Stimulated activated CD8-positive, alpha-beta memory T cell treated with anti-CD3 and anti-CD28 coated beads, Interleukin-15, amount 100 ng/mL, for 1 hour (primary cell): ENCODE measurements at places on chromosomes 3 and 15.

GRCh38 chr3:89932882-89933281 is 825.5 kb downstream of the EPHA3 start:
- no peak for DNase-seq

DNA sequence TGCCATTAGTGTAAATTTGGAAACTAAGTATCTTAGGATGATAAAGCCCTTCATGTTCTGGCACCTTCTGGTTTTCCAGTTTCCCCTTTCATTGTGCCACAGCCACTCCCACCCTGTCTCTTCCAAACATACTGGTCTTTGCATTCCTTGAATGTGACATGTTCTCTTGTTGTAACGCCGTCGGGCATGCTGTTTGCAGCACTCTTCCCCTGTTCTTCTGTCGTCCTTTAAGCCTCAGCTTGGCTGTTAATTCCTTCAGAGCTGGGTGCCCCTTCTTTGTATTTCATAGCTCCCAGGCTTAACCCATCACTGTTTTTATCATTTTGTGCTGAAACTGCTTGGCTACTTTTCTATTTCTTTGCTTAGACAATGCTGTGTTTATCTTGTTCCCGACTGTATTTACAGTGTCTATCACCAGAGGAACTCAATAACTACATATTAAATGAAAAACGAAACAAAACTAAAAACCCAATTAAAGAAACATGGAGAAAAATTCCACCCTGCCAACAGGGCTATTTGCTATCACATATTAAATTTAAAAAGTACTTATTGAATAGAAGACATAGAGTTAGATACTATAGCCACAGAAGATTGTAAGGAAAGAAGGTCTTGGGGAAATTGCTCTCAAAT is 95.4 kb upstream of the KCNAB1 start:
- no peak for DNase-seq

GRCh38 chr15:73924171-73924921 is 1.9 kb upstream of the LOXL1 start:
- DNase-seq, result no peak

DNA sequence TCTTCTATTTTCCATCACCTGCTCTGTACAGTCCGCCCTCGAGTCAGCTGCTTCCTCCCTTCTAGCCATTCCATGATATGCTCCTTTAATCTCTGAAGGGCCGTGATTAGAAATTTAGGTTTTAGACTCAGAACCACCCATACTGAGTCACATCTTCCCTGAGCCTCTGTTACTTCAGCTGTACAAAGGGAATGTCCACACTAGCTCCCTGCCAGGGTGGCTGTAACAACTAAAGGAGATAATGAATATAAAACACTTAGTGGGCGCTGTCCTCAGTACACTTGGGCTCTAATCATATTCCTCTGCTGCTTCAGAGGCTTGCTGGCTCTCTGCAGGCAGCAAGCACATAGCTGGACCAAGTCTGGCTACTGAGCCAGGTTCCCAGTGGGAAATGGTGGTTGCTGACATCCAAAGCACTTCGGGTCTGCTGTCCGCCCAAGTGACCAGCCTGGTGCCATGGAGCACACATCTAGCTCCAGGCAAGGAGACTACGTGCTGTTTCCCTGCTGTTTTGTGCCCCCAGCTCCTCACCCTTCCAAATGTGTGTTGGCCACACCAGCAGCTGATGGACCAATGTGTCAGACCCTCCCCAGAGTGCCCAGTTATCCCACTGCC is 901 bp upstream of the CHST14 start:
- DNase-seq, result no peak

GRCh38 chr3:169871129-169871886 is 1.6 kb upstream of the LRRC31 start:
- DNase-seq, result no peak

DNA sequence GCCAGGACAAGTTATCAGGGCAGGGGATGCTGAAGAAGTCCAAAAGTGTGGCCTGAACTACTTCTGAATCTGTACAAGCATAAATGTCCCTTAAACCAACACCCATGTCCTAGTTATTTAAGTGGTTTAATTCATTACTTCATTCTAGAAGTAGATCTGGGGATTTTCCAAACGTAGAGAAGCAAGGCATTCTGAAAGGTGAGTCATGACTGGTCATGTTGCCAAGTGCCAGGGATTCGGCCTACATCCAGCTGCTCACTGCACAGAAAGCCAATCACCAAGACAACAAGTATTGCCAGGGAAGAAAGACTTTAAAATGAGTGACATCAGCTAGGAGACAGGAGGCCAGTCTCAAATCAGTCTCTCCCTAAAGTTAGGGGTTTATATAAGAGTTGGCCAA is 396.6 kb downstream of the GABRB3 start:
- DNase-seq, result no peak

DNA sequence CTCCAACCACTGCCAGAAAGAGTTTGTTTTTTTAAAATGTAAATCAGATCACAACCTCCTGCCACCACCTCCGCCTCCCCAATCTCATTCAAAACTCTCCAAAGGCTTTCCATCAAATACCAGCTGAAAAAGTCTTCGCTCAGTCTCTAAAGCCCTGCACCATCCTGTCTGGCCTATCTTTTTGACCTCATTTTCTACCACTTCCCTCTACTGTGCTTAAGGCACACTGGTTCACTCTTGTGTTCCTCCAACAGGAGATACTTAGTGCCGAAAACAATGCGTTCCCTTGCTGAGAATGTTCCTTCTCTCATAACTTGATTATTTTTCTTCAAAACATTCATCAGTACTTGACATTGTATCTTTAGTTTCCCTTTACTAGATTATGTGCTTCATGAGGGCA is 3.5 kb downstream of the BTBD1 start:
- no peak for DNase-seq

DNA sequence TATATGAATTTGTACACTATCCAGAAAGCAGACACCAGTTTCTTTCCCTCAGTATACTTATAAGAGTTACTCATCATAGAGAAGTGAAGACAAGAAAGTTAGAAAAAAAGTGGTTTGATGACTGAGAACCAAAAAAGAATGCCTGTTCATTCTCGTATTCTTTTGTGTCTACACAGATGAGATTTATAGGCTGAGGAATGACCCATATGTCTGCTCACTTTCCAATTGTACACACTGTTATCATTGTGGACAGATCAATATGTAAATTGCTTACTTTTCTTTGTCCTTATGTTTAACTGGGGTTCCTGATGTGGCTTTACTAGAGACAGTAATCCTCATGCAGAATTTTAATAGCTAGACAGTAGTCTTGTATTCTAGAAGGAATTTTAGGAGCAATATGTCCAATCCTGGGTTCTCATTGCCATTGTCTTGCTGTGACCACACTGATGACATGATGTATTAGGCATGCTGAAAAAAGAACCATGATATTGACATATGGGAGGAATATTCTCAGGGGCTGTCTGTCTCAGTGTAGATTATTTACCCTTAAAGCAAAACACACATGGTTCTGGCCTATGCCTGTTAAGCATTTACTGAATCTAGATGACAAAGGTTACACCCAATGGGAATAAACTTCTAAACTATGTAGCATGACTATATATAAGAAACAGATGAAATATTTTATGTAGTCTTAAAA is 669.7 kb downstream of the ROBO1 start:
- DNase-seq, result no peak

DNA sequence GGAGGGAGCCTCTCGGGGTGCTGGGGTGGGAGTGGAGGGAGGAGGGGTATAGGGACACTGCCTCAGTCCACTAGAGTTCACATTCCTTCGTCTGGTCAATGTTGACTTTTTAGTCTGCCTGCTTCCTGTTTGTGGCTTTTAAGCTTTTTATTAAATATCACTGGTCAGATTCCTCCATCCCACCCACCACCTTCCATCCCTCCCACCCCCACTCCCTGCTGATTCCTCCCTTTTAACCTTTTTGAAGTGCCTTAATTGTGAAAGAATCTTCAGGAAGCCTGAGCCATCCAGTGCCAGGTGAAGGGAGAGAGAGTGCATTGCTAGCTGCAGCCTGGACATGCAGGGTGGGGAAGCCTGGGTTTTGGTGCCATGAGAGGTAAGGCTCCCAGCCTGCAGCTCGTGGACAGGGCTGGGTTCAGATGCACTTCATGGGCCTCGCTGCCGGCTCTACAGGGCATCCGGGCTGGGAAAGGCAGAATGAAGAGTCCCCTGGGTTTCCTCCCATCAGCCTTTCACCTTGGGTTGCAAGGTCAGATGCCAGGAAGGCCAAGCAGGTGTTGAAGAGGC is 105.9 kb downstream of the DNAJB8 start:
- no peak for DNase-seq

GRCh38 chr3:52769786-52770455 is 819 bp downstream of the NEK4 start:
- DNase-seq, result no peak

GRCh38 chr3:97037294-97037943 is 223.0 kb downstream of the EPHA6 start:
- DNase-seq, result no peak

- no peak for DNase-seq
Measured at GRCh38 chr3:13841141-13841540, 38.7 kb downstream of the WNT7A start.

GRCh38 chr3:156253150-156253549 is 132.8 kb downstream of the KCNAB1 start:
- DNase-seq, result no peak

GRCh38 chr15:74651242-74651741 is 35.7 kb downstream of the CLK3 start:
- DNase-seq, result no peak

- no peak for DNase-seq
Measured at GRCh38 chr3:17423786-17424536, 318.5 kb downstream of the TBC1D5 start.

GRCh38 chr15:98071786-98072185 is 111.3 kb downstream of the ARRDC4 start:
- DNase-seq, result no peak

DNA sequence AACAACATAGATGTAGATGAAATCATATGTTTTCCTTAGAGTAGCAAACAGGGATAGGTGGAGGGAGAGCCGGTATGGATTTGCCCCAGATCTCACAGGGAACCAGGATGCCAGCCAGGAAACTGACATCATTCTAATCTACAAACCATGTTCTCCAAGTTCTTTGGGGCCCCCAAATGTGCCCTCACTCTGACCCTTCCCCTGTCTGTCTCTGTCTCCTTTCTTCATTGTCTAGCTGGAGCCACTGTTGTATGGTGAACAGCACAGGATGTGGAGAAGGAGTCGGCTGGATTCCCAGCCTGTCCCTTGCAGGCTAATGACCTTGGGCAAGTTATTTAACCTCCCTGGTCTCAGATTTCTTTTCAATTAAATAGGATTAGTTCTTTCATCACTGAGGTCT is 962 bp downstream of the ATP13A5 start:
- no peak for DNase-seq

DNA sequence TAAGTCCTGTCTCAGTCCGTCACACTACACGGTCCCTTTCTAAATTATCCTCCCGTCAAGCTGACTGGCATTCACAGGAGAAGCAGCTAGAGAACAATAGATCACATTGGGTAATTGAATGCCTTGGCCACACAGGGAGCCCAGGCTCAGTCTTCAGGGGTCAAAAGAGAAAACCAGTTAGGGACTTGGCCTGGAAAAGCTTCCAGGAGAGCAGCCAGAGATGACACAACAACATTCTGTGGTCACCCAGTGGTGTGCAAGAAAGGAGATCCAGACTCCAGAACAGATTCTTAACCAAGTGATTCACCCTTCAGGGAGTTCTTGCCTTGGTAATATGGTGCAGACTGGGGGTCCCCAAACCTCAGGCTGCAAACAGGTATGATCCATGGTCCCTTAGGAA is 15.9 kb downstream of the ARHGAP31 start:
- no peak for DNase-seq

- no peak for DNase-seq
Measured at GRCh38 chr3:36447061-36447460, 66.8 kb downstream of the STAC start.

DNA sequence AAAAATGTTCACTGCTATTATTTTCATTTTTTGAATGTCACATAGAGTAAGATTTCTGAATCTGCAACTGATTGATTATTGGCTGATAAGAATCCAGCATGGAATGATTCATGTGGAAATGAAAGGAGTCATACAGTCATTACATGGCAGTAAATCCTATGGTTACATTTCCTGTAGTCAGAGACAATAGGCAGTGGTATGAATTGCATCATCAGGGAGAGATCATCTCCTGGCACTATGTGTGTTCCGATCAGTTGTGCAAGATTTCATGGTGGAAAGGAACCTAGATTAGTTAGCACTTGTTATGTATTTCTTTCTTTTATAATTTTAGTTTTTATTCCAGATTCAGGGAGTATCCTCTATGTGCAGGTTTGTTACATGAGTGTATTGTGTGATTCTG is 38.8 kb downstream of the SLC12A1 start:
- no peak for DNase-seq

DNA sequence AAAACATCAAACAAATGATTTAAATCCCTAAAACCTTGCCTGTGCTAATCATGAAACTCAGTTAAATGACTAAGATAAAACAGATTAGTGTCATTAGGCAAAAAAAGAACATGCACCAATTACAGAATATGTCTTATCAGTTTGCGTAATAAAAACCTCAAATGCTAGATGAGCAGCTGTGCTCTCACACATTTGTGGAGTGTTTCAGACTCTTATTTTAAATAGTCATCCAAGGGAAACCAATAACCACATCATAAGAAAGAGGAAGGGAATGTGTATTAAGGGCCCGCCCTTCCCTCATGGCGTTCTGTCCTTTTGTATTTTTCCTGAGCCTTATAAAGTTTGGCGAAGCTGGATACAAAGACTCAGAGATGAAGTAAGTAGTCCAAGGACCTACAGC is 6.6 kb downstream of the SAMMSON start:
- DNase-seq, result no peak
